ENCODE measurements at places on chromosomes 7 and 10. TPM values are rescaled to one million over a fixed set of nuclear protein-coding genes. Genes with fewer than 3 reads are reported as not detected.

DNA sequence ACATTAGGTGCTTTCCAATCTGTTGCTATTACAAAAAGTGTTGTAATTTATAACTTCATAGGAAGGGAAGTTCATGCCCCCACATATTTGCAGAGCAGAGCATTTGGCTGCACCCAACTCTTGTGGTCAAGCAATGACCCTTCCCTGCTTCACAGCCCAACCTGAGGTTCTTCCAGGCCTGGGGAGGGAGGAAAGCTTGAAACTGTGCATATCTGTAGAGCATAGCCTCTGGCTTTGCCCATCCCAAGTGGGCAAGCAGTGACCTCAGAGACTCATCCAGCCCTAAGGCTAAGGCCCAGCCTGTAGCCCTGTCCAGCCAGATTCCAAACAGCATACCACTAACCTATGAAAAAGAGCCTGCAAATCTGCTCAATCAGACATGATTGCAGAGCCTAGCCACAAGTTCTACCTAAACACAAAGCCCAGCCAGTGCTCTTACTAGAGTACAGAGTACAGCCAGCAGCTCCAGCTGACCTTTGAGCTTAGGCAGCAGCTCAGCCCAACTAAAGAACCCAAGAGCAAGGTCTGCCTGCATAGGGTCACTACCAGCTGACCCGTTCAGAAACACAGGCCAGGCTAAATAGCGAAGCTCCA, 14.4 kb upstream of the GSTK1 start:
- no peaks in the 10 kb centered on the region for H3K27me3 ChIP-seq
- no peak for DNase-seq
- H3K4me3 ChIP-seq = no peak overlapping the region

DNA sequence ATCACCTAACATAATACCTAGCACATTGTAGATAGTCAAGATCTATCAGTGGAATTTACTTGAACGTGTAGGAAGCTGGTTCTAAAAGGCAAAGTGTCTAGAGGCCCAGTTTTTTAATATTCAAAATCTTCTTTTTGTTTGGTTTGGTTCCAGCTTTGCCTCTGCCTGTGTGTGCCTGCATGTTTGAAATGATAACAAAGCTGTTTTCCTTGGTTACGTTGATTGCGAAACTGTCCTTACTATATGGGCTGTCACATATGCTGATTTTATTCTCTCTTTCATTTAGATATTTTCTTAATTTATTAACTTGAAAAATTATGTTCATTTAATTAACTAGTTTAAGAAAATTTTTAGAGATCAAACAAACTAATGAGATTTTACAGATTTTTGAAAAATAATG, 237.3 kb downstream of the SEMA3A start:
- no peaks in the 10 kb centered on the region for H3K36me3 ChIP-seq
- DNase-seq = no peak
- no peaks in the 10 kb centered on the region for H3K27me3 ChIP-seq
- no peaks in the 10 kb centered on the region for H3K4me1 ChIP-seq

- H3K36me3 ChIP-seq = no peaks in the 10 kb centered on the region
- no peak overlapping the region for H3K27ac ChIP-seq
- no peaks in the 10 kb centered on the region for H3K4me1 ChIP-seq
- H3K4me3 ChIP-seq = no peak overlapping the region
- H3K27me3 ChIP-seq = no peaks in the 10 kb centered on the region
Observed at GRCh38 chr10:25748509-25748908, 185.5 kb upstream of the MYO3A start.

DNA sequence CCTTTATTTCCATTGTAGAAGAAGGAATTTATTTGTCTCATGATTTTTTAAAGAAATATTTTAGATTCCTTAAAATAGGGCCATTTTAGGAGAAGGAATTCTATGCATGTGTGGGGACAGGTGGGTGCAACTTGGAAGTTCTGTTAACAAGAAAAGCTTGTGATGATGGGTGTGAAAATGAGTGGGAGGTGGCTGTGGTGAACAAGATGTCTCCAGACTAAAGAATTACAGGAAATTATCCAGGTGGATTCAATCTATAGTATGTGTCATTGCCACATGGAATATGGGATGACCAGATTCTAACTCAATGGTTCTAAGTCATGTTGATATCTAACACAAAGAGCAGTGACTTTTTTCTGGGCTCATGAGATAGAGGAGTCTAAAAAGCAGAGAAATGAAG, 229.6 kb upstream of the IGFBP3 start:
- H3K27me3 ChIP-seq = no peaks in the 10 kb centered on the region
- no peak overlapping the region for H3K4me3 ChIP-seq
- no peak overlapping the region for H3K27ac ChIP-seq
- H3K4me1 ChIP-seq = no peaks in the 10 kb centered on the region
- no peaks in the 10 kb centered on the region for H3K36me3 ChIP-seq

DNA sequence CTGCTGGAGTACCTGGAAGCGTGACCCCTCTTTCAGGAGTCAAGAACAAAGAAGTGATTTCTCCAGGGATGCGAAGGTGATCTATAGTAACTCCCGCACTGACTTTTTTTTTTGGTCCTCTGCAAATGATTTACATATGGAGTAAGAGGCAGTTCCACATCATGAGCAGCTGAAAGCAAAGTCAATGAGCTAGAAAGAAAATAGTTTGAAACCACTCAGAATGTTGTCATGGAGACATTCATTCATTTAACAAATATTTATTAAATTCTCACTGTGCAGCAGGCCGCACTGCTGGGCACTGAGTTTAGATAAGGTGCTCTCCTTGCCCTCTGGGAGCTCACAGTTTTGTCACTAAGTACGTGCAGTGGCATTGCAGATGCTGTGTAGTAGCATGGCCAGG, 206.7 kb downstream of the CAMK1D start:
- H3K27me3 ChIP-seq = no peaks in the 10 kb centered on the region
- no peak overlapping the region for H3K27ac ChIP-seq
- no peak for DNase-seq
- H3K36me3 ChIP-seq = peaks cover 5% of the 10 kb centered on the region

GRCh38 chr10:112491144-112491543, 44.1 kb downstream of the VTI1A start:
- H3K4me1 ChIP-seq = no peaks in the 10 kb centered on the region
- H3K4me3 ChIP-seq = no peak overlapping the region
- no peaks in the 10 kb centered on the region for H3K27me3 ChIP-seq
- no peaks in the 10 kb centered on the region for H3K36me3 ChIP-seq
- no peak overlapping the region for H3K27ac ChIP-seq
- DNase-seq = no peak

DNA sequence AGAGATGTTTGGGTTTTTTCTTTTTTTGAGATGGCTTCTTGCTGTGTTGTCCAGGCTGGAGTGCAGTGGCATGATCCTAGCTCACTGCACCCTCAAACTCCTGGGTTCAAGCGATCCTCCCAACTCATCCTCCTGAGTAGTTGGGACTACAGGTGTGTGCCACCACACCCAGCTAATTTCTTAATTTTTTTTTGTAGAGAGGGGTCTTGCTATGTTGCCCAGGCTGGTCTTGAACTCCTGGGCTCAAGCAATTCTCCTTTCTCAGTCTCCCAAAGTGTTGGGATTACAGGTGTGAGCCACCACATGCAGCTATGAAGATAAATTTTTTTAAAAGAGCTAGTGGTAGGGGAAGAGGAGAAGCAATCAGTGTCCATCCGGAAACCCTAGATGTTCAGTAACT, 56.8 kb downstream of the CLIP2 start:
- H3K4me3 ChIP-seq = no peak overlapping the region
- H3K27me3 ChIP-seq = no peaks in the 10 kb centered on the region
- H3K36me3 ChIP-seq = no peaks in the 10 kb centered on the region
- no peak for DNase-seq
- H3K4me1 ChIP-seq = no peaks in the 10 kb centered on the region

DNA sequence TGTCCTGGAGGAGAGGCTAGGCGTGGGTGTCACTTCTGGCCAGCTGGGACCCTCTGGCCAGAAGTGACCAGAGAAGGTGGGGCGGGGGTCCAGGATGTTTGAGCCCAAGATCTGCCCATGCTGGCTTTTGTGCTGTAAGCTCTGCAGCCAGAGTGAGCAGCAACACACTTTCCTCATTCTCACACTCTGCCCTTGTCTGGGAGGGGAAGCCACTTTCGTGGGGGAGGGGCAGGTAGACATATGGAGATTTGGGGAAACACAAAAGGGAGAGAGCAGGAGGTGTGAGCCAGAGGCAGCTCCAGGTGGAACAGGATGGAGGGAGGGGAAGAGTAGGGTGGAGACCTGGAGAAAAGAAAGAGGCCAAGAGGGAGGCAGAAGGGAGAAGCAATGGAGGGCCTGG, 31.5 kb upstream of the ADCYAP1R1 start:
- H3K4me1 ChIP-seq = no peaks in the 10 kb centered on the region
- no peak overlapping the region for H3K4me3 ChIP-seq
- H3K27me3 ChIP-seq = no peaks in the 10 kb centered on the region
- DNase-seq = no peak

GRCh38 chr7:143408686-143409561, at the start of gene EPHA1:
EPHA1 (minus strand) TSS chr7:143408856; CDS start chr7:143408805, 51 bp downstream.
- H3K4me1 ChIP-seq = no peaks in the 10 kb centered on the region
- H3K4me3 ChIP-seq = peak within 1 kb of the TSS; percentile 55
- H3K27me3 ChIP-seq = no peaks in the 10 kb centered on the region
- no peaks in the 10 kb centered on the region for H3K36me3 ChIP-seq
- peak; percentile 84 for DNase-seq
- peak within 1 kb of the TSS; percentile 28 for H3K27ac ChIP-seq

- H3K27ac ChIP-seq = no peak overlapping the region
- no peaks in the 10 kb centered on the region for H3K36me3 ChIP-seq
- no peaks in the 10 kb centered on the region for H3K27me3 ChIP-seq
- DNase-seq = no peak
- no peaks in the 10 kb centered on the region for H3K4me1 ChIP-seq
- H3K4me3 ChIP-seq = no peak overlapping the region
Observed at GRCh38 chr7:158289231-158289630, 298.4 kb downstream of the PTPRN2 start.

GRCh38 chr10:94673614-94674321, 9.8 kb upstream of the CYP2C18 start:
- no peaks in the 10 kb centered on the region for H3K36me3 ChIP-seq
- H3K27me3 ChIP-seq = no peaks in the 10 kb centered on the region
- H3K27ac ChIP-seq = no peak overlapping the region
- no peaks in the 10 kb centered on the region for H3K4me1 ChIP-seq
- H3K4me3 ChIP-seq = no peak overlapping the region
- DNase-seq = no peak

DNA sequence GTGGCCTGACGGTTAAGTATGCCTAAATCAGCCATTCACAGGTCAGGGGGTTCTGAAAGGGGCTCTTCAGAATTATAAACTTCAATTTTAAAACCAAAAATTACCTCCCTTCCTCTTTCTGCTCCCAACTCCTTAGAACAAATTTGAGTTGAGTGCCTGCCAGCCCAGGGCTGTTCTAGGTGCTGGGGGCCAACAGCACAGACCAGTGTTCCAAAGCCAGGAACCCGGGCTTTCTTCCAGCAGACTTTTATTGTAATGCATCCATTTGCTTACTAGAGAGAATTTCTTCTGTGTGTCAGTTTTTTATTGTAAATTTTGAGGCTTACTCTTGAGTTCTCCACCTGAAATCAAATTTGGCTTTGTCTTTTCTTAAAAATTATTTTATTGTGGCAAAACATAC, 238.5 kb downstream of the CACNB2 start:
- H3K4me1 ChIP-seq = no peaks in the 10 kb centered on the region
- H3K27ac ChIP-seq = no peak overlapping the region
- DNase-seq = no peak
- H3K27me3 ChIP-seq = no peaks in the 10 kb centered on the region
- no peak overlapping the region for H3K4me3 ChIP-seq

DNA sequence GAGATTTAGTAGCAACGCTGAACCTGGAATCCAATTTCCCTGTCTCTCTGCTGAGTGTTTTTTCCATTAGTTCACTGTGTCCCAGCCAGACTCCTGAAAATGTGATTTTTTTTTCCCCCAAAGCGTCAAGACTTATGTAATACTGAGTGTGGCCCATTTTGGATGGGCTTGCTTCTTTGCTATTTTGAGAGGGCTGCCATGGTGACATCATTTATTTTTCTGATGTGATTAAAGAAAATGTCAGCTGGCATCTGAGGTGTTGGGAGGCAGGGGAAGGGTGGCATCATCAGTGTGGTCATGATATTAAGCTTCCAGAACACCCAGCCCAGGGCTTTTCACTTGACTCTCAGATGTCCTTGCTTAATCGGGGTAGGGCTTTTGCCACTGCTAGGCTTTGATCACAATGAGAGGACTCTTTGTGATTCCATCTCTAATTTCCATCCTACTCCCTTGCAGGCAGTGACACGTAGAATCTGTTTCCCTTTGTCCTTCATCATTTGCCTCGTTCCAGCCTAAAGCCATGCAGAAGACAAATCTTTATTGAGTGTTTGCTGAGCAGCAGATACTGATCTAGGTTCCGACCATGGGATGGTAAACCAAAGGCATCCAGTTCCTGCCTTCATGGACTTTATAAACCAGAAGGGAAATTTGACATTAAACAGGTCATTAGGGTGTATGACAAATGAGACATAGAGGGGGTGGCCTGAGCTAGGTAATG, 7.4 kb downstream of the ZNF365 start:
- H3K27me3 ChIP-seq = no peaks in the 10 kb centered on the region
- DNase-seq = no peak
- no peaks in the 10 kb centered on the region for H3K4me1 ChIP-seq
- H3K4me3 ChIP-seq = no peak overlapping the region
- H3K27ac ChIP-seq = no peak overlapping the region
- no peaks in the 10 kb centered on the region for H3K36me3 ChIP-seq

GRCh38 chr10:49404321-49404878, 8.5 kb upstream of the DRGX start:
- no peak overlapping the region for H3K4me3 ChIP-seq
- H3K4me1 ChIP-seq = peaks cover 16% of the 10 kb centered on the region
- no peak overlapping the region for H3K27ac ChIP-seq
- DNase-seq = no peak
- no peaks in the 10 kb centered on the region for H3K36me3 ChIP-seq
- H3K27me3 ChIP-seq = no peaks in the 10 kb centered on the region

GRCh38 chr7:12851142-12851541, 163.7 kb downstream of the ARL4A start:
- H3K36me3 ChIP-seq = no peaks in the 10 kb centered on the region
- no peak for DNase-seq
- no peaks in the 10 kb centered on the region for H3K4me1 ChIP-seq
- no peaks in the 10 kb centered on the region for H3K27me3 ChIP-seq
- no peak overlapping the region for H3K27ac ChIP-seq

DNA sequence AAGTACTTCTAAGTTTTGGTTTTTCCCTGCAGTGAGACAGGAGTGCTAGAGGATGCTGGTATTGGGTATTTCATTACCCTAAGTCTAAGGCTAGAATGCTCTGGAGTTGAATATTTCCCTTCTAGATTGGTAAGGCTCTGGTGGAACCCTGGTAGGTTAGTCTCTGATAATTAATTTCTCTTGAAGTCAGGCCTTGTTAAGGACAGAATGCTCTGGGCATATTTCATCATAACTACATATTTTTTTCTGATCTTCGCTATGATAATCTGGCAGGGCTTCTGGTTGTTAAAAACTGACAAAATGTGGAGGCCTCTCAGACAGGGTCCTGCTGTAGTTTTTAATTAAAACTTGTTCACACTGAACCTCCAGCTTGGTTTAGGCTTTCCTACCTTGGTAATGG, 83.8 kb downstream of the CDK13 start:
- no peak overlapping the region for H3K4me3 ChIP-seq
- no peaks in the 10 kb centered on the region for H3K4me1 ChIP-seq
- no peaks in the 10 kb centered on the region for H3K27me3 ChIP-seq
- no peak overlapping the region for H3K27ac ChIP-seq

The HMX2 gene
- polyA plus RNA-seq = 0.19 TPM

The OR13A1 gene
- 0.19 TPM for polyA plus RNA-seq

The LLCFC1 gene
- not detected for polyA plus RNA-seq

The FFAR4 gene
- polyA plus RNA-seq = 0.57 TPM

The RSPH10B gene
- polyA plus RNA-seq = 0.33 TPM

The SFMBT2 gene
- 0.65 TPM for polyA plus RNA-seq

The RINT1 gene
- polyA plus RNA-seq = 14.1 TPM

Data from pancreas (tissue), 10 donors.